ENCODE measurements at places on chromosomes 12 and 14. TPM values are rescaled to one million over a fixed set of nuclear protein-coding genes. Genes with fewer than 3 reads are reported as not detected.

The GRIN2B gene
- total RNA-seq: 11.9 TPM

The RERGL gene
- 10.1 TPM for total RNA-seq

The NRIP2 gene
- 73.4 TPM for total RNA-seq

The HCAR1 gene
- total RNA-seq: 1.4 TPM

The EGLN3 gene
- total RNA-seq: 10.9 TPM

The OTX2 gene
- not detected for total RNA-seq

The OR6S1 gene
- not detected for total RNA-seq

The RAB2B gene
- 41.0 TPM for total RNA-seq

The MYRFL gene
- not detected for total RNA-seq

The OAS2 gene
- total RNA-seq: 8.4 TPM

The DAO gene
- total RNA-seq: not detected

Data from sciatic nerve (tissue), 2 donors.